ENCODE measurements at places on chromosomes 7 and 10. TPM values are rescaled to one million over a fixed set of nuclear protein-coding genes. Genes with fewer than 3 reads are reported as not detected.

NAMPT gene
- polyA plus RNA-seq, result 18.9 TPM

INHBA gene
- polyA plus RNA-seq, result not detected

EEPD1 gene
- polyA plus RNA-seq, result 15.8 TPM

NKX1-2 gene
- not detected for polyA plus RNA-seq

ELN gene
- not detected for polyA plus RNA-seq

OR2A1 gene
- polyA plus RNA-seq, result 1.0 TPM

HERPUD2 gene
- polyA plus RNA-seq, result 68.7 TPM

SYT15B gene
- not detected for polyA plus RNA-seq

TSPAN12 gene
- not detected for polyA plus RNA-seq

GAD2 gene
- polyA plus RNA-seq, result not detected

EPDR1 gene
- 1.3 TPM for polyA plus RNA-seq

FGFR2 gene
- polyA plus RNA-seq, result not detected
